CD4-positive, alpha-beta T cell treated with Interleukin-12 subunit alpha and Interleukin-12 subunit beta, for 1 hour (primary cell): ENCODE measurements at places on chromosomes 4 and X.

DNA sequence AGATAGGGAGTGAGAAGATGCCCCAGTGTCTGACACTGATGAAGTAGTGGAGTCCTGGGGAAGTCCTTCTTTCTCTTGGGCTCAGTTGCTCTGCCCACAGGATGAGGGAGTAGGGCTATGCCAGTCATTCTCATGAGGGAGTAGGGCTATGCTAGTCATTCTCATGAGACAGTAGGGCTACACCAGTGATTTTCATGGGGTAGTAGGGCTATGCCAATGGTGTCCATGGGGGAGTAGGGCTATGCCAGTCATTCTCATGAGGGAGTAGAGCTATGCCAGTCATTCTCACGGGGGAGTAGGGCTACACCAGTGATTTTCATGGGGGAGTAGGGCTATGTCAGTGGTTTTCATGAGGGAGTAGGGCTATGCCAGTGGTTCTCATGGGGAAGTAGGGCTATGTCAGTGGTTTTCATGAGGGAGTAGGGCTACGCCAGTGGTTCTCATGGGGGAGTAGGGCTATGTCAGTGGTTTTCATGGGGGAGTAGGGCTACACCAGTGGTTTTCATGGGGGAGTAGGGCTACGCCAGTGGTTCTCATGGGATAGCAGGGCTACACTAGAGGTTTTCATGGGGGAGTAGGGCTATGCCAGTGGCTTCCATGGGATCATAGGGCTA lies 43.3 kb upstream of the SOD3 start:
- DNase-seq = no peak

GRCh38 chr4:102599886-102600285 lies 98.7 kb downstream of the NFKB1 start:
- DNase-seq = no peak

- peak; percentile 39 for DNase-seq
These were observed 91.4 kb downstream of the RTL9 start for GRCh38 chrX:110450050-110450449.

- DNase-seq = no peak
These were observed 18.5 kb downstream of the ADRA2C start for GRCh38 chr4:3784454-3785291.

DNA sequence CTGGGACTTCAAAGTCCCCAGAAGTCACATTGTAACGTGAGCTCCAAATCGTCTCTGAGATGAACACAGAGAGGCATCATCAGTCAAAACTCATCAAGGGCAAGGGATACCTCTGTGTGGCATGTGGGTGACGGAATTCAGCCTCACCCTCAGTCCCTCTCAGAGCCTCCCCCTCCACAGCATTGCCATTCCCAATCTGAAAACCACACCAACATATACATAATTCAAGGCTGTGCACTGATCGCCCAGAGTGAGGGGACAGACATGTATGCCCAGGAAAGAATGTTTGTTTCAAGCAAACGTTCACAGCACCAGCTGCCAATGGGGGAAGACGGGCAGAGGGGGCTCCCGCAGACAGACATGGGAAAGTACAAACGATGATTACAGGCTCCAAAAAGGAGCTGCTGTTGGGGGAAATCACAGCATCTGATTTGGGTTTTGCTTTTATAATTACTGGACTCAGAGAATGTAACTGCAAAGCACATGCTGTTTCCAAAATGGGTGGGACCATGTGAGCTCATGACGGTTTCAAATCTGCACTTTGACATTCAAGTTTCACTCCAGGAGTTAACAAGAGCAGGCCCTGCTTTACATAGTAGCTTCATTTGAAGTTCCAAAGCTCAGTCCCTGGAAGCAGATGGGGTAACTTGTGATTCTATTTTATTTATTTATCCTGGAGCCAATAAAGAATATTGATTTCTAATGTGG lies 88.3 kb downstream of the CLCN4 start:
- no peak for DNase-seq

DNA sequence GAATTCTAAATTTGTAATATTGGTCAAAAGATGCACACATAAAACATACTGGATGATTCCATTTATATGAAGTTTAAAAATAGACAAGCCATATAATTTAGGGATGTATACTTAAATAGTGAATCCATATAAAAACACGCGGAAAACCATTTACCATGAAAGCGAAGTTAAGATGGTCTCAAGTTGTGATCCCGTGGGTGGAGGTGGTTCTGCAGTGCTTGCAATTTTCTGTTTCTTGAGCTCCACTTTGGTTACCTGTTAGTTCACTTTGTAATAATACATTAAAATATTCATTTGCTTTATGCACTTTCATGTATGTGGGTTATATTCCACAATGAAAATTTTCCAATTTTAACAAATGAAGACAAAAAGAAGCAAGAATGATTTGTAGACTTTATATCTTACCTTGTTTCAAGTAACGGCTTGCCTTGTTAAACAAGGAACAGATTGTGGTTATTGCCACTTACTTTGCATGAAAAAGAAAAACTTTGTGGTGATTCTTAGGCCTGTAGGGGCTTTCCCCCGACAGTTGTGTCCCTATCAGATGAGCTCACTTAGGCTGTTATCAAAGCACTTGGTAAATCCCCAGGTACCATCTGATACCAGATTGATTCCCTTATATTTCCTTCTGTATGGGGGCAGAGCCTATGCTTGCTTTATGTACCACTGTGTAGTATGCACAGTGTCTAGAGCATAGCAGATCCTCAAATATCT lies 12.2 kb downstream of the UCP1 start:
- peak; percentile 32 for DNase-seq

DNA sequence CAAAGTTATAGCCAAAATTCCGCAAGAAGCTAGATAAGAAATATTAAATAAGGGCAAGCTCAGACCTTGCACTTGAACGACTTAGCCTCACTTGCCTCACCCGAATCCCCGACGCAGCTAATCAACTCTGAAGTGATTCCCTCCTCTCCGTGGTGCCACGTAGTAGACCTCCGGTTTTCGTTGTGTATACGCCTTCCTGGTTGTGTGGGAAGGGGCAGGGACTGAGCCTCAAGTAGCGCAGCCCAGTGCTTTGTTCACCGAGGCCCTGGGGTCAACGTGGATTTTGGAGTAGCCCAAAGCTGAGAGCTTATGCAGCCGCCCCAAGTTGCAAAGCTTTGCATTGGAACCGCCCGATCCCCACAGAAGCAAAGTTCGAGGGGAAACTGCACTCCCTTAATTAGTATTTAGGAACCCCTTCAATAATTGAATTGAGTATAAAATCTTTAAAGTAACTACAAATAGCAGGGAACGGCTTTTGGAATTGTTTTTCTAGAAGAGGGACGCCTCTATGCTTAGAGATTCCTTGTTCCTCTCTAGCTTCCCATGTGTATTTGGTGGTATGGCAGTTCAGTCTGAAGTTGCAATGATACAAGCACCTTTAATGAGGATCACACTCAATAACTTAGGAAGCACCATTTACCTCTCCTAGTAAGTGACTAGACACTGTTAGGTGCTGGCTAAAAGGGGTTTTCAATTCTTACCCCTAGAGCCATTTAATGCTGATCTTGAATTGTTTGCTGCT lies 55.7 kb downstream of the LINC00632 start:
- DNase-seq = no peak

GRCh38 chr4:76373919-76374552 lies 46.9 kb downstream of the CCDC158 start:
- DNase-seq = no peak

DNA sequence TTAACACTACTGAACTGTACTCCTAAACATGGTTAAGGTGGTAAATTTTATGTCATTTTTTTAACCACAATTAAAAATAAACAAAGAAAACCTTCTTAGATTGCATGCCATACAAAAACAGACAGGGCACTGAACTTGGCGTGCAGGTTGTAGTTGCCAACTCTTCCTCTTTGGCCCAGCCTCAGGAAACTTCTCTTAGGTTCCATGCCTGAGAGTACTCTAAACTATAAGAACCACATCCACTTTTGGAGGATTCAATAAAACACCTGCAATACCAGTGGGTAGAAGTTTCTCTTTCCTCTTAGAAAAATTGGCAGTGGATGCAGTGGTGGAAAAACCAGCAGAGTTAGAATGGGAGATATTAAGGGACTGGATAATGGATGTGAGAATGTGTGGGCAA lies 103.4 kb downstream of the LUZP4 start:
- no peak for DNase-seq

DNA sequence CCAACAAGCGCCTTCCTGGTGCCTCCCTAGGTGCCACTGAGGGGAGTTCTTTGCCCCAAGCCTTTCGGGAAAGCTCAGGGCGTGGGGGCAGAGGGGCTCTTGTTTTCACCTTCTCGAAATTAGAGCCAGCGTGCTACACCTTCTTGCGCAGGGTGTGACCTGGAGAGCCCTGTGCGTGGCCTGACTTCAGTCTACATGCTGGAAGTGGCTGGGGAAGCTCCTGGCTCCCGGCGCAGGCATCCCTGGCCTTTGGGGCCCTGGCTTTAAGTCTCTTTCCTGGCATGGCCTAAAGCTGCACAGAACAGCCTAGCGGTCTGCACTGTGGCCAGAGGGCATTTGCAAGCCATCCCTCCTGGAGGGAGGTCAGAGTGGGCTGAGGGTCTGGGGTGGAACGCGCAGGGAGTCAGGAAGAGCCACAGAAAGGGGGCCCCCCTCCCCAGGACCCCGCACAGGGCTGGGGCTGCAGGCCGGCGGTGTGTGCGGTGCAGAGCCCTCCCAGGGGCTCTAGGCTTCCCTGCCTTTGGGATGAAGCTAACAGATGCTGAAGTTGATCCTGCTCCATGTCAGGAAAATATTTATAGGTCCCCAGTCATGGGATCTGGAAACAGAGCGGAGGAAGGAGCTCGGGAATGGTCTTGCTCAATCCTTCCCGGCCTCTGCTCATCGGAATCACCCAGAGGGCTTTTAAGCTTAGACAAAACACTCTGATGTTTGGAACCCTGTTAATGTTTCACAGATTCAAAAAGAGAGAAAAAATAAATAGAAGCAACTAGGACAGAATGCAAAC lies 781 bp upstream of the SPON2 start:
- DNase-seq = no peak

- no peak for DNase-seq
These were observed 88.4 kb upstream of the CLNK start for GRCh38 chr4:10773010-10773409.

DNA sequence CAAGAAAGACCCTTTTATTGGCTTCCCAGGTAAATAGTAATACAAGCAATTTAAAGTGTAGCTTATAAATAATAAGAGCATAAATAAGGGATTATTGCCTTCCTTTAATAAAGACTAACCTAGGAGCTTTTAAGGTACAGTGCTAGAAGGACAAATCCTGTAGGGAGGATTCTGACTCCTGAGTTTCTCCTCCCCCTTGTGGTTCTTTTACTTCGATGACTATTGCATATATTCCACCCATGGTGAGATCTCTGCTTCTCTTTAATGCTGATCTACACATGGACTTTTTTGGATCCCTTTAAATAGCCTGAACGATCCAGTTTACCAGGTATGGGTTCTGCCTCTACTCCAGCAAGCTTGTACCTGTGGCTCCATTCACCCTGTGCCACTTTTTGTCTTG lies 2.5 kb downstream of the GALNT7 start:
- no peak for DNase-seq

DNA sequence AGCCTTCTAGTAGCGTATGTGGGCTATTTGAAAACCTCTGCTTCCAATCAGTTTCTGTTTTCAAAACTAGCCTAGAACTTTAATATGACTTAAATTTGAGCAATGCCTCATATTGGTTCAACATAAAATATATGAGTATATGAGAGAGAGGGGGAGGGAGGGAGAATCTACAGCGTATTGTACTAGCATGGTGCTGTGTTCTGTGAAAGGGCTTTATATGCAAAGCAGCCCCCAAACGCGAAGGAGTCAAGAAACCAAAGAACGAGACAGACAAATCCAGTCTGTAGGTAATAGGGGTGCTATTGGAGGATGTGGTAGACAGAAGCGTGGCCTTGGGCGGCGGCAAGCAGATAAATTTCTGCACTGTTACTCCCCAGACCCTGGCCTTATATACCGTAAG lies 784 bp upstream of the ANXA5 start:
- peak; percentile 25 for DNase-seq

- DNase-seq = no peak
These were observed 250.7 kb downstream of the CBR4 start for GRCh38 chr4:168759321-168759720.

DNA sequence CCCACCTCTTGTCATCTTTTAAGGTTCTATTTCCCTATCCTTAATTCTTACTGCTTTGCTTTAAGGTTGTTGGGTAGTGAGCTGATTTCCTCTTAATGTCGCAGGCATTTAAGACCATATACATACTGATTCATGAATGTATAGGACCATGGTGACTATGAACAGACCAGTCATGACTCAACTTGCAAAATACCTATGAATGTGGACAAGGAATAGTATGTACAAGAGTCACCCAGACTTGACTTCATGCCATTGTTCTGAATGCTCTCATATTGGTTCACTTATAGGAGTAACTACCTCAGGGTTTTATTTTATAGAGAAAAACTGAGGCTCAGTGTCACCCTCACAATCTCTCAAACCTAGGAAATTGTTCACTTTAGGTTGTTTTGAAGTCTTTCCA lies 44.3 kb downstream of the CCNG2 start:
- no peak for DNase-seq

DNA sequence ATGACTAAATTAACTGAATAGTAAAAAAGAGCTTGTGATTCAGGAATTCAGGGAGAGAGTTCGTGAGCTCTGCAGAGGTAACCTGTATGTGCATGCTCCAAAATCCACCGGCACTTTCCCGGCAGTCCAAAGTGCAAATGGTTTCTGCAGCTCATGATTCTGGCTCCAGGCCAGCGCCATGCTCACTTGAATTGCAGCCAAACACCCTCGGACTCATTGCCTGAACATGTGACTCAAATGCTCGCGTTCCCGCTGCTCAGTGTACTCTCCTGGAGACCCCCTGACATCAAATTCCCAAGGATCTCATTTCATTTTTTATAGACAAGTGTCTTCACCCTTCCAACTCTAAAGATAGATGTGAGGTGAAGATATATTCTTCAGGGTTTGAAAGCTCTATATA lies 44.1 kb upstream of the SH3RF1 start:
- DNase-seq = no peak

DNA sequence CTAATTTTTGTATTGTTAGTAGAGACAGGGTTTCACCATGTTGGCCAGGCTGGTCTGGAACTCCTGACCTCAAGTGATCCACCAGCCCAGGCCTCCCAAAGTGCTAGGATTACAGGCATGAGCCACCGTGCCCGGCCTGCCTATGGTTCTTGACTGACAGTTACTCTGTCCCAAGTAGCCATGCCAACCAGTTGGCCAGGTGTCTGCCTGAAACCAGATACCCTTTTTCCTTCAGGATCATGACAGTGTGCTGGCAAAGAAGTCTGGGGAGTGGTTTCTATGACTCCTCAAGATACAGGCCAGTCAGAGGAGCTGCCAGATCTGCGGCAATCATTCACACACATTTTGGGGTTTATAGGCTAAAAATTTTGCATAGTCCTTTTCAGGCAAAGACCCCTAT lies 1.7 kb upstream of the LAS1L start:
- DNase-seq = no peak
